ENCODE measurements at places on chromosomes 13 and 19. TPM values are rescaled to one million over a fixed set of nuclear protein-coding genes. Genes with fewer than 3 reads are reported as not detected.

DNA sequence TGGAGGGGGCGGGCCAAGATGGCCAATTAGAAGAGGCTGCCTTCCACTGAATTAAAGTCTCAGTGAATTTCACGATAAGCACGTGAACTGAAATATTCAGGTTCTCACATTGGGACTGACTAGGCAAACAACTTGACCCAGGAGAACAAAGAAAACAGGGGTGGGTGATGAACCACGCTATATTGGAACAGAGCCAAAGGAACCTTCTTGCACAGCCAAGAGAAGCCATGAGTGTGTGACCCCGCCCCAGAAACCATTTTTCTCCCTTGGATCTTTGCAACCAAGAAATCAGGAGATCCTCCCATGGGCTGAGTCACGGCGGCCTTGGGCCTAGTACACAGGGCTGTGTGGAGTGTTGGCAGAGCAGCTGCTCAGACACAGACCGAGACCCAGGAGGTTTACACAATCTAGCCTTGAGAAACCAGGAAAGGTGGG, 36.8 kb downstream of the ERICH4 start:
- no peak for DNase-seq

DNA sequence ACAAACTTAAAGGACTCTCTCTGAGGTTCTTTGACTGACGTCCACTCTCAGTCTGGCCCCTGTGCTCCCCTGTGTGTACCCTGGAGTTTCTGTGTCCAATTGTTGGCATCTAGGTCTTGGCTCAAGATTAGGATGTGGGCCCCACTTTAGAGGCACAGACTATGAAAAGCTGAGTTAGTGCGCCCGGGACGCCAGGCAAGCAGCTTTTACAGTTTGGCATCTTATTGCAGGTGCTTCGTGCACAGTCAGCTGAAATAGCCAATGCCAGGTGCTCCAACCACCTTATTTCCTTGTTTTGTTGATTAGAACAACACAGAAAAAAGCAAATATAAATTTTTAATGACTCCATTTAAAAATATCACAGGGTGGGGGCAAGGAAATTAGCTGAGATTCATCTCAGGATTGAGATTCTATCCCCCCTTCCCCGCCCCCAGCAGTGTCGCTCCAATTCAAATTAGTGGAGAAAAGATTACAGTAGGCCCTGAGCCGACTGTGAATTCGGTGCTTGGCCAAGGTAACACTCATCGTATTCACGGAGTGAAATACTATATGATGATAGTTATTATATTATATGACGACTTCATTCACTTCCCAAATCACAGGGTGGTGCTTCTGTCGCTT, 4.3 kb downstream of the SOX1 start:
- no peak for DNase-seq

DNA sequence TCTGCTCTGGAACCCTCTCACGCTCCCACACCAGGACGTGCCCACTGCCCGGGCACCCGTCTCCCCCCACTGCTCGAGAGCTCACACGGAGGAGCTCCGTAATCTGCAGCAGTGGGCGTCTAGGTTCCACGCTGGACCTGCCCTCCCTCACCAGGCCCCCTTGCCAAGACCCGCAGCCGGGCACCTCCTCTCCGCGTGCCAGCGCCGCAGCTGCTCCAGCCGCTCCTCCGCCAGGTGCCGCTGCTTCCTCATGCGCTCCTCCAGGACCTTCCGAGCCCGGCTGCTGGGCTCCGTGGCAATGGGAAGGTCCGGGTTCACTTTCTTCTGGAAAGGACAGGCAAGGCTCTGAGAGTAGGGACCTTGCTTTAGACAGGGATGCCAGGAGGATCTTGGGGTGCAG, 35.0 kb upstream of the MATK start:
- peak; percentile 50 for DNase-seq

GRCh38 chr19:1259876-1260748, 9.0 kb upstream of the CIRBP start:
- no peak for DNase-seq

RASGRP4 gene
- 3.6 TPM for total RNA-seq

DNA sequence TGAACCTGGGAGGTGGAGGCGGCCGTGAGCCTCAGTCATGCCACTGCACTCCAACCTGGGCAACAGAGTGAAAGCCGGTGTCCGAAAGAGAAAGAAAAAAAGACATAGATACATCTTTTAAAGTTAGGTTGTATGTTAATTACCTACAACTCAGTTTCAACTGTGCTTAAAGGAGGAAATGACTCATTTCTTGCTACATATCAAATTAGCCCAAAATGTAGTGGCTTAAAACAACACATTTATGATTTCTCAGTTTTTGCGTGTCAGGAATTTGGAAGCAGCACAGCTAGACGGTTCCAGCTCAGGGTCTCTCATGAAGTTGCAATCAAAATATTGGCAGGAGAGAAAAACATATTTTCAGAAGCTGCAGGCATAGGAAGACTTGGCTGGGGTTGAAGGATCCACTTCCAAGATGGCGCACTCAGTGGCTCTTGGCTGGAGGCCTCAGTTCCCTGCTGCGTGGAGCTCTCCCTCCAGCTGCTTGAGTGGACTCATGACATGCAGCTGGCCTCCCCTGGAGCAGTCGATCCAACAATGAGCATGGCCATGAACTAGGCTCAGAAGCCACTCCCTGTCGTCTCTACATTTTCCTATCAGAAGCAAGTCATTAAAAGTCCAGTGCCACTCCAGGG, 7.1 kb downstream of the LDLR start:
- no peak for DNase-seq

B3GNT3 gene
- 1.9 TPM for total RNA-seq

DNA sequence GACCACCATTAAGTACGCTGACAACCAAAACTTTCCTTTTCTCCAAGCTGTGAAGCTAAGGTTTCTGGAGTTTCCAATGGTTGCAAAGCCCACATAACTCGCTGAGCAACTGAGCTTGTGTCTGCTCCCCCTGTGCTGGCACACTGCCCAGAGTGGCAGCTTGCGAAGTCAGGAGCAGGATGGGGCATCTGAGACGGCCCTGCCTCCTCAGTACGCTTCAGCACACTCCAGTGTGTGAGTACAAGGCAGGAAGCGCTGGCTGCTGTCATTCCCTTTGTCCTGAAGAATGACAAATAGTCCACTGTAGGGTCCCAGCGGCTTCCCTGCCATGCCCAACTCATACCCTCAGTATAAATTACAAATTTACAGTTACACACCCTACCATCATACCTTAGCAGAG, 51.5 kb downstream of the SKA3 start:
- DNase-seq = peak; percentile 50

DNA sequence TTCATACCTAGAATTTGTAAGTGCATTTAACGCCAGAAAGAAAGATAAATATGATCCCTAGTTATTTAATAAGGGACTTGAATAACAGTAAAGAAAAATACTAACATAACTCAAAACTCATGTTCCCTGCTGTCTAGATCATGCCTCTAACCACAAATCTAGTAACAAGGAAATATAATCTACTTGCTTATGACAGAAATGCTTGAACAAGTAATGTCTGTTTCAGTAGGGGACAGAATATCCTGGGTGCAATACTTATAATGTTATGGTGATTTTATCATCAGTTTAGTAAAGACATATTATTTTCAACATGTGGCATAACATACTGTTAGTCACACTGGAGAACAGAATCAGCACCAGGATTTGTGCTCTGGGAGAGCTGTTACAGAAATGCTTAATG, 861.9 kb upstream of the SLITRK1 start:
- DNase-seq = no peak

- DNase-seq = no peak
Observed at GRCh38 chr13:80141123-80141849, 199.6 kb downstream of the SPRY2 start.

- no peak for DNase-seq
Observed at GRCh38 chr13:21538280-21538679, 65.7 kb downstream of the MICU2 start.

GRCh38 chr19:41951686-41952172, 7.4 kb downstream of the RABAC1 start:
- peak; percentile 94 for DNase-seq
